ENCODE measurements at places on chromosomes 4 and X.

GRCh38 chrX:38225093-38225492, 4.4 kb upstream of the SRPX start:
- no peak for DNase-seq

DNA sequence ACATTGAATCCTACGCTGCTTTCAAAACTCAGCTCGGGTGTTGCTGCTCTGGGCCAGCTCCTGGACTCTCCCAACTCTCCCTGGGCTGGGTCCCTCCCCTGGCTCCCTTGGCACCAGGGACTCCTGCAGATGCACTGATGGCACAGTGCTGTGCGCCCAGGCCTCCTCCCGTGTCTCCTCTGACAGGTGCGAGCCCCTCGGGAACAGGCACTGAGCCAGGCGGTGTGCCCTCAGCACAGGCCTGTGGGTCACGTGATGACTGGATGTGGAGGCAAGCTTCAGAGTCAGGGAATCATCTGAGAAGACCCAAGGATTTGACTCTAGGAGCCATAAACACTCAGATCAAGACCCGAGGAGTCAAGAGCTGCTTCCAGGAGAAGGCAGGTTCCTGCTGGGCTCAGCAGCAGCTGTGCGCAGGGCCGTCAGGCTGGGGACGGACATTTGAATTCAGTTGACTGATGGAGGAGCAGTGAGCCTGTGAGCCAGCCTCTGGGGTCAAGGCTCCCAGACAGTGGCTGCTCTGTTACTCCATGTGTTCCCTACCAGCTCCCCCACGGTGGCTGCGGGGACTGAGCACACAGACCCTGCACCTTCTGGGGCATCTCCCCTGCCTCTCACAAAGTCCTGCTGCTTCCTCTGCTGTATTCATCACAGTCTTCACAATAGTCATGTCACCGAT, 33.0 kb downstream of the NAT8L start:
- DNase-seq, result no peak

DNA sequence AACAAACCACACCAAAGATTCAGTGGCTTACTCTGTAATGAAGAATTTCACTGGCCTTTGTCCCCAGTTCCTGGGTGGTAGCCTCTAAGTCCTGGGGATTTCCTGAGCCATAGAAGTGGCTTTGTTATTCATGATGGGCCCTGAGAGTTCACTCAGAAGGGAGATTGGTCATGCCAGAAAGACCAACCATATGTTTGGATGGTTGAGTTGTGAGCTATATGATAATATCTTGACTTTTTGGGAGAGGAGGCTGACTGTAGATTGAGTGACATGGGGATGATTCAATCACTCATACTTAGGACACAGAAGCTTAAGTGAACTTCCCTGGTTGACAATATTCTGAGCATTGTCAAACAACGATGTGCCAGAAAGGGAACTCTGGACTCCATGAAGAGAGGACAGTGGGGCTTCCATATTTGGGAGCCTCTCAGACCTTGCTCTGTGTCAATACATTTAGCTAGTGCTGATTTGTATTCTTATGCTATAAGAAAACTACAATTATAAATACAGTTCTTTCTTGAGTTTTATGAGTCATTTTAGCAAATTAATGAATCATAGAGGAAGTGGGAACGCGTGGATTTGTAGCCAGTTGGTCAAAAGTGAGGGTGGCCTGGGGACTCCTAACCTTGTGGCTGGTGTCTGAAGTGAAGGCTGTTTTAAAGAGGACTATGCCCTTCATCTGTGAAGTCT, 392.0 kb downstream of the GBA3 start:
- peak; percentile 7 for DNase-seq

GRCh38 chr4:81715757-81716156, 244.1 kb upstream of the RASGEF1B start:
- no peak for DNase-seq
